Activated naive CD4-positive, alpha-beta T cell treated with anti-CD3 and anti-CD28 coated beads, Interleukin-2, amount 10 ng/mL, durations not matched to agents 7 days and 5 days (primary cell): ENCODE measurements at places on chromosomes 11 and 22.

- H3K27me3 ChIP-seq, result no peaks in the 10 kb centered on the region
- peak; percentile 26 for DNase-seq
- no peaks in the 10 kb centered on the region for H3K4me1 ChIP-seq
- peaks cover 6% of the 10 kb centered on the region for H3K36me3 ChIP-seq
These were observed 129.9 kb downstream of the KCNC1 start for GRCh38 chr11:17864478-17864941.

DNA sequence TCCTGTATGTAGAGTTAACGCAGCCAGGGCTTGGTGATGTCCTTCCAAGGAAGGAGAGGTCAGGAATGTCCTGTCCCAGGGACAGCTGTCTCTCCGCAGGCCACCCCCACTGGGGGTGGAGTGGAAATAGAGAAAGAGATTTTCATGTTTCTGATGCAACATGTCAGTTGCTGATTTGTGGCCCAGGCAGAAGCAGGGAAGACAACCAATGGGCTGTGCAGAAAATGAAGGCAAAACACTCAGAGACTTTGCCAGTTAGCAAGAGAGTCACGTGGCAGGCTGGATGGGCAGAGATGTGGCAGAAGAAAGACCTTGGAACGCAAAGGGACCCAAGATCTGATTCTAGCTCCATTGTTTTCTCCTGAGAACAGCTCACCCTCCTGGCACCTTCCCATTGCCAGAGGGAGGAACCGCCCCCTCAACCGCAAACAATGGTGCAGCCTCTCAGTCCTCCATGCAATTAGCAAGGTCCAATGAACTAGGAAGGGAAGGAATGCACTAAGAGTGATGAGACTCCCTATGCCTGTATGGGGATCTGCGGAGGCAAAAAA is 71.0 kb downstream of the SYN3 start:
- peaks cover 3% of the 10 kb centered on the region for H3K27me3 ChIP-seq
- H3K4me3 ChIP-seq, result no peak overlapping the region
- DNase-seq, result no peak

DNA sequence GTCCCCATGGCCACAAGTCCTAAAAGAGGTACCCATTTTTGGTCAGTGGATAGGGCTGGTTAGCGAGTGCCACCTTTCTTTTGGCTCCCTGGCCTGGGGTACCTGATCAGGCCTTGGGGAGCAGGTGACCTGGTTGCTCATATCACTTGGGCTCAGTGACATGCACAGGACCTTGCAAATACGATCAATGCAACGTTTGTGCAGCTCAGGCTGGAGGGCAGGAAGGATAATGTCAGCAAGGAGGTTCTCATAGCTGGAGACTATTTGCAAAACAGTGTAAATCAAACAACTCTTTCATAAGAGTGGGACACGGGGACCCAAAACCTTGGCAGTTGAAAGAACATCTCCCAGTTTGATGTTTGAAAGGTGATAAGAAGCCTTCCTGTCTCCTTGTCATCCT is 127.4 kb upstream of the CADM1 start:
- H3K4me1 ChIP-seq, result no peaks in the 10 kb centered on the region
- no peaks in the 10 kb centered on the region for H3K36me3 ChIP-seq
- DNase-seq, result no peak

GRCh38 chr22:17339095-17339693 is 30.1 kb upstream of the CECR2 start:
- H3K27me3 ChIP-seq, result peaks cover 25% of the 10 kb centered on the region
- H3K4me1 ChIP-seq, result no peaks in the 10 kb centered on the region
- DNase-seq, result no peak
- no peak overlapping the region for H3K27ac ChIP-seq

- DNase-seq, result no peak
- H3K4me1 ChIP-seq, result no peaks in the 10 kb centered on the region
- peaks cover 37% of the 10 kb centered on the region for H3K27me3 ChIP-seq
- H3K4me3 ChIP-seq, result no peak overlapping the region
These were observed 15.3 kb downstream of the TMPRSS13 start for GRCh38 chr11:117913736-117914397.

DNA sequence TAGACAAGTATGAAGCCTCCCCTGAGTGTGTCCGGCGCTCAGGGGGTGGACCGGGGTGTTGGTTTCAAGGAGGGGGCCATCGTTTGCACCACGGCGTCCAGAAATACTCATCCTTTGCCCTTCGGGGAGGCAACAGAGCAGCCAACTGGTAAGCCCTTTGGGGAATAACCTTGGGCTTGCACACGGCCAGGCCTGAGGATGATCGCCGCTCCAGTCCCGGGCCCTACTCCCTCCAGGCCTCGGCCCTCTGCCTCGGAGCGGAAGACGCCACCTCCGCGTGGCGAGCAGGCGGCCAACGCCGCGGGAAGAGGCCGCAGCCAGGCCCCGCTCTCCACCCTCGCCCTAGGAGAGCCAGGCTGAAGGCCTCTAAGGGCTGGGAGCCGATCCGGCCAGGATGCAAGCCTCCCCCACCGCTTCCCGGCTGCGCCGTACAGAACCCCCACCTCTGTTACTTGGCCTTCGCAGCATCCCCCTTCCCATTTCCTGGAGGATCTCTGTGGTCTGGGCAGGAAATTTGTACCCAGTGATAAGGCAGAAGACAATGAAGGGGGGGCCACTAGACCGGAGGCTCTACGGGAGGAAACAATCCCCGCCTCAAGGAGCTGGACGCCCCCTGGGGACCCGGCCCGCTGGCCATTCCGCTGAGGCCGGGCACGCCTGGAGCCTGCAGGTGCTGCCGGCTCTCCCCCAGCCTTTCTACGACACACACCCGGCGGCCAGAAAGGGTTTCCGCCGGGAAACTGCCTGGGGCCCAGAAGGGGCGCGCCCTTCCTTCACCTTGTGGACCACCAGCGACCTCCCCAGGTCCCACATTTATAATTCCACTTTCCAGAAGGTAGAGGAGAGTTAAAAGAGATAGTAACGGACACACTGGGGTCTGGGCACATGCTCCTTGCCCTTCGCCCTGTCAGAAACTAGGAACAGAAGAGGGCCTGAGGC is 2.6 kb downstream of the ESAM start:
- H3K4me3 ChIP-seq, result peak overlapping the region; percentile 43
- H3K36me3 ChIP-seq, result no peaks in the 10 kb centered on the region
- peaks cover 73% of the 10 kb centered on the region for H3K27me3 ChIP-seq
- H3K4me1 ChIP-seq, result peaks cover 43% of the 10 kb centered on the region
- DNase-seq, result no peak
- H3K27ac ChIP-seq, result no peak overlapping the region

DNA sequence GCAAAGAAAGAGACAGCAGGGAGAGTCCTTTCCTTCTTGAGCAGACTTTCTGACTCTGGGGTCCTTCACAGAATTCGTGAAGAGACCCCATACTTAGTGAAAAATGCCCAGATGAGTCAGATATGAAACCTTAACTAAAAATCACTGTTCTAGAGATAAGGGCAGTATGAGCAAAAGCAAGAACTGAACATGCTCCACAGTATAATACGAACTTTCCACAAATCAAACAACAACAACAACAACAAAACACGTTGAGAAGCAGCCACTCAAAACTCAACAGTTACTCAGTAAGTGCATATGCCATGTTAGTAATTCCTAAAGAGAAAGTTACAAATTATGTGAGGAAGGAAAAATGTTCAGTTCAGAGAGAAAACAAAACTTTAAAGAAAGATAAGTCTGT is 44.3 kb downstream of the PITPNB start:
- no peak overlapping the region for H3K27ac ChIP-seq
- no peak overlapping the region for H3K4me3 ChIP-seq
- peaks cover 26% of the 10 kb centered on the region for H3K4me1 ChIP-seq
- H3K27me3 ChIP-seq, result no peaks in the 10 kb centered on the region
- H3K36me3 ChIP-seq, result peaks cover 29% of the 10 kb centered on the region

- no peak overlapping the region for H3K27ac ChIP-seq
- H3K27me3 ChIP-seq, result peaks cover 65% of the 10 kb centered on the region
These were observed 1.5 kb upstream of the UBASH3B start for GRCh38 chr11:122653916-122654585.

GRCh38 chr11:79794484-79795393 is 353.9 kb upstream of the TENM4 start:
- H3K27me3 ChIP-seq, result no peaks in the 10 kb centered on the region
- no peak for DNase-seq
- H3K36me3 ChIP-seq, result no peaks in the 10 kb centered on the region
- no peak overlapping the region for H3K27ac ChIP-seq
- H3K4me3 ChIP-seq, result no peak overlapping the region

GRCh38 chr11:2558397-2558796 is 113.6 kb downstream of the KCNQ1 start:
- H3K4me3 ChIP-seq, result no peak overlapping the region
- H3K27ac ChIP-seq, result no peak overlapping the region
- H3K4me1 ChIP-seq, result peaks cover 5% of the 10 kb centered on the region
- no peak for DNase-seq
- H3K27me3 ChIP-seq, result no peaks in the 10 kb centered on the region

GRCh38 chr11:77967753-77968152 is 26.7 kb downstream of the INTS4 start:
- H3K27ac ChIP-seq, result no peak overlapping the region
- H3K36me3 ChIP-seq, result peaks cover 8% of the 10 kb centered on the region
- H3K27me3 ChIP-seq, result no peaks in the 10 kb centered on the region
- H3K4me3 ChIP-seq, result no peak overlapping the region
- H3K4me1 ChIP-seq, result no peaks in the 10 kb centered on the region

GRCh38 chr11:75593286-75593915 is 31.3 kb downstream of the SERPINH1 start:
- H3K4me1 ChIP-seq, result peaks cover 10% of the 10 kb centered on the region
- peaks cover 45% of the 10 kb centered on the region for H3K27me3 ChIP-seq
- H3K27ac ChIP-seq, result no peak overlapping the region
- H3K36me3 ChIP-seq, result no peaks in the 10 kb centered on the region
- no peak for DNase-seq

- H3K4me1 ChIP-seq, result no peaks in the 10 kb centered on the region
- DNase-seq, result no peak
- H3K27me3 ChIP-seq, result peaks cover 13% of the 10 kb centered on the region
- H3K4me3 ChIP-seq, result no peak overlapping the region
These were observed 129.0 kb downstream of the NECTIN1 start for GRCh38 chr11:119599864-119600541.

DNA sequence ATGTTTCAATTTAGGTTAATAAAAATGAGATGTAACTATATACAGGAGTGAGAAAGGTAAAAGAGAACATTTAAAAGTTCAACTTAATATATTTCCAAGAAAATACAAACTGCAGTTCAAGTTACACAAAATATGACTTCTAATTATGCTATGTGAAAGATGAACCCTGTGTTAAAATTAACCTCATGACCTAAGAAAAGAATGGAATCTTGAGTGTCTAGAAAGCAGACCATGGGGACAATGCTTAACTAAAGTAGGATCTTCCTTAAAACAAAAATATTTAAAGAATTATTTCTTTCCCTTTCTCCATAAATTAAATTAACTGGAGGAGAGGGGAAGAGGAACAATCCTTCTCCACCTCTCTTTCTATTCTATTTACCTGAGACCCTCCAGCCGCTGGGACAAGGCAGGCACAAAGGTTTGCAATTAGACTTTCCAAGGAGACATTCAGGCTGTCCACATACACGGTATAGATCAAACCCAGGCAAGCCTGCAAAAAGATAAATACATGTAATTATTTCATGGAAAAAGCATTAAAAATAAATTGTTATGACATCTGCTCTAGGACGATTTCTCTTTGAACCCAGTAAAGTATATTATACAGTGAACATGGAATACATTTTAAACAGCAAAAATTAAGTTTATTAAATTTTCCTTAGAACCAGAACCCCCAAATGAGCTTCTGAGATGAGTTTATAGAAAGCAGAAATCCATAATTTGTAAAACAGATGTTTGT is 264.5 kb downstream of the SBF2 start:
- H3K4me3 ChIP-seq, result no peak overlapping the region
- H3K27ac ChIP-seq, result no peak overlapping the region
- no peak for DNase-seq

DNA sequence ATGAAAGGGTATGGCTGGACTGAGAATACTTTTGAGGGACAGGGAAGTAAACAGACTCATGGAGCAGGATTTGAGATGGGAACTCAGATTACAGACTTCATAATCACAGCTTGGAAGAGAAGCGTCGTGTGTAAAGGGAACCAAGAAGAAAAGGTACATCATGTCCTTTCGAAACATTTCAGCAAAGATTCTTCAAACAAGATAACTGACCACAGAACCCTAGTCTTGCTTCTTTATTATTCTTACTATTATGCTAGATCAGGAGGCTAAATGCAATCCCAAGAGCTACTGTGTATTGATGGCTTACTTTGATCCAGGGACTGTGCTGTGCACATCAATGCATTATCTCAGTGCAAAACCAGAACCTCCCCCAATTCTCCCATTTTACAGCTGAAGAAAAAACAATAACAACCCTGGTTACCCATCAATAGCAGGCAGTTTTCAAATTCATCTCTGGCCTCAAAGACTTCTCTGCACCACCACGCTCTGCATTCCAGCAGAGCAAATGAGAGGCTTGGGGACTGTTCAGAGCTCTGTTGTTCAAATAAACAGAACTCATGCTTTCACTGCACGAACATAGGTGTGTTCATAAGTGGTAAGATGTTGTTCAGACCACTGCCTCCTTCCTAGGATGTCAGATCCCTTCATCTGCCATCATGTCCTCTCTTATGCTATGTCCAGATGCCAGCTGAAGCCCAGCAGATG is 104.8 kb upstream of the NAV2 start:
- no peak overlapping the region for H3K4me3 ChIP-seq
- H3K36me3 ChIP-seq, result no peaks in the 10 kb centered on the region
- no peak for DNase-seq
- no peak overlapping the region for H3K27ac ChIP-seq

DNA sequence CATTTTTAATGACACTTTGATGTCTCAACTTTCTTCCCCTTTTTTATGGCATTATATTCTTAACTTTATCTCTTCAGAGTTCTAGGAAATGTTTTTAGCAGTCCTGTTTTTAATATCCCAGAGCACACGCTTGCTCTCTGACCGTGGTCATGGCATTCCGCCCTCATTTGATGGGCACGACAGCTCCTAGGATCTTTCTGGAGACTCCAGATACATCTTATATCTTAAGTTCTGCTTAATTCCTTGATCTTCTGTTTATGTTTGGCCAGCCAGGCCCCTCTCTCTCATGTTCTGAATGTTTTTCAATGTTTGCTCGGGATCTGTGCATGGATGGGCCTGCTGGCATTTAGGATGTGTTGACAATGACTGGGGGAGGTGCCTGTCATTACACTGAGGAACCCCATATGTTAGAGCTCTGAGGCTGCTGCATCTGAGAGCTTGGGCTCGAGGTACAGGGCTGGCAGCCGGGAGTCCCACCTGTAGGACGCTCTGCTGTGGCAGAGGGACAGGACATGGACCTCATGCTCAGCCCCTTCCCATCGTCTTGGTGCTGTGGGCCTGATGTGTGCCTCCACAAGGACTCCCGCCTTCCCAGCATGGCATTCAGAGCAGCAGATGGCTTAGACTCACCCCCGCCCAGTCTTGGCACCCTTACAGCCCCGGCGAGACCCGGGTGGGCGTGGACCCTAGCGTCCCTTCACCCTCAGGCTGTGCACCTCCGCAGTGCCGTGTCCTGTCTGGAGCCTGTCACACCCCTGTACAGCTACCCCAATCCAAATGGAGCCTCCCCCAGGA is 75.0 kb downstream of the CDKN1C start:
- no peak overlapping the region for H3K4me3 ChIP-seq
- no peaks in the 10 kb centered on the region for H3K36me3 ChIP-seq
- no peak for DNase-seq
